ENCODE measurements at places on chromosomes 2 and 18.

DNA sequence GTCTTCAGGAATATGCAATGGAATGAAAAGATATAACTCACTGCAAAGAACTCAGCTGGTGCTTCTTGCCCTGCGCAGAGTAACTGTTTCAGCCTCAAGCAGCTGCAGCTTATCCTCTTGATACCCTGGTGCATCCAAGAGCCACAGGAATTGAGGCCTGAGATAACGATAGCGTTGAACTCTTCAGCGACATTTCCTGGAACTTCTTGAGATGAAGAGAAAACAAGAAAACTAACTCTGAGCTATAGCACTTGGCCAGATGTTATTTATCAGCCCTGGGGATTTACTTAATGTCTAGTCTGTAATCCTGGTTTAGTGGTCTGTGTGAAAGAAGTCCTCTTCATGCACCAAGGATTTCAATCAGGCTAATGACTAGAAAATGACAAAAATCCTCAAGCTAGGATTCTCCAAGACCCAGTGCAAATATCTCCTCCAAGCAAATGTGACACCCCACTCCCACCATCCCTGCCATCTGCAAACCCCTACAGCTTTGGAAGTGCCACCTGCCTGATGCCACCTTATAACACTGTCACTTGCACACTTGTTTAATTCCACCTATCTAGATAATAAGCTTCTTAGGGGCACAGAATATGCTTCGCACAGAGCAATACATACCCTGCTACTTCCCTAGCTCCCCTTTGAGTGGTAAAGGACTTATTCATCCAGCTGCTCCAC lies 40.6 kb downstream of the EHD3 start:
- DNase-seq, result no peak

- no peak for DNase-seq
Measured at GRCh38 chr2:70714141-70714905, 53.7 kb downstream of the ADD2 start.

DNA sequence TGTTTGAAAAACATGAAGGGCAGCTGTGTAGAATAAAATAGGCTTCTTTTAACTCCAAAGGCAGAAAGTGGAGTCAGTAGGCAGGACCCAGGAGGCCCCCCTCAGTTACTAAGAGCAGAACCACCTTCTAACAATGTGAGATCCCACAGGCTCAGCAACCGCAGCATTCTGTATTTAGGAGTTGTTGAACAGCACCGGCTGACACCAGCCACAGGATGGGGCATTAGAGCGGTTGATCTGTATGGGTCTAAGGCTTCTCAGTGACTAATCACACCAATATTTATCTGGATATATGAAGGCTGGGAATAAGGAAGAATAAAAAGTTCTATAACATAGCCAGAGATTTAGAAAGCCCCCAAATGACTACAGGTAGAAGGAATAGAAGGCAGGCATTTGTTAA lies 51.7 kb downstream of the MYO5B start:
- no peak for DNase-seq

GRCh38 chr2:43592443-43592842 lies 3.4 kb downstream of the THADA start:
- no peak for DNase-seq

DNA sequence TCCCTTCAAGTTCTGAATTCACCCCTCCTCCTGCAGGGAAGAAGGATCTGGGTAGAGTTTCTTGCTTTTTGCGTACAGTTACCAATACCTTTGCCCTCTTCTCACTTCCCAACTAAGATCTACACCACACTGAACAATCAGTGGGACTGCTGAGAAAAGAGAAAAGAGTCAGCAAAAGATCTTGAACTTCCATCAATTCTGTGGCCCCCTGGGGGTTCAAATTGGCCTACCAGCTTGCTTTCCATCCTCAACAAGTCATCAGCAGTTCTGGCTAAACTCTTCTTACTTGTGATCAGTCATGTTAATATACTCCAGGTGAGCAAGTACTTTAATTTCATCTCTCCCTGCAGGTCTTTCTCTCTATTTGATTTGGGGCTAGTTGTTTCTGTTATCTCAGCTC lies 739.3 kb upstream of the LRRTM4 start:
- DNase-seq, result no peak

DNA sequence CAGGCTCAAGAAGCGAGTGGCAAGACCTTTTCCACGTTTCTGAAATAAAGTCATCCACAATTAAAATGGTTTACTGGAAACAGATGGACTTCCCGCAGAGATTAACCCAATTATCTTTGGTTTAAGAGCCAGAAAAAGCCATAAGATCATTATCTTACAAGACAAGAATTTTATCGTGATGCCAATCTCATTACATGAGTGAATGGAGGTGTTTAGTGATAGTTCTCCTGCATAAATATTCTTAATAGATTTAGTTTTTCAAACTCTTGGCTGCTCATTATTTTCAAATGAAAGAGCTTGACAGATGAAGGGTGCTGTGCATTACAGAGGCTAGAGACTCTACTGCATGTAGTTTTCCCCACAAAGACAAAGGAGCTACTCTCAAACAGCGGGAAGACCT lies 1028.4 kb upstream of the PIK3C3 start:
- no peak for DNase-seq

DNA sequence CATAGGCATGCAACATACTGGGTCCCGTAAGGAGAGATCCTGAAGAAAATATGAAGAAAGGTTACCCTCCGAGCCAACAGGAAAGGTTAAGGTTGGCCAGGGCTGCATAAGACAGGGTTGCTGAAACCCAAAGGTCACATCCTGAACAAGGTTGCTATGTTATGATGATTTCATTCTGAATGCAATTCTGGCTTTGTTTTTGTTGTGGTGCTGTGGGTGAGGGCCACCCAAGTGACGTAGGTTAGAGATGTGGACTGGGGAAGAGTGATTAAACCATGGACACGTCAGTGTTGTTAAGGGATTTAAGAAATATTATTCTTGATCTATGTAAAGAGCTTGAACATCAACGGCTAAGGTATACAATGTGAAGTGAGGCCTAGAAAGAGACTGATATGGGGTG lies 60.0 kb downstream of the ZEB2 start:
- no peak for DNase-seq

GRCh38 chr2:18949871-18950270 lies 360.5 kb upstream of the NT5C1B start:
- no peak for DNase-seq

GRCh38 chr2:108449410-108450130 lies 564 bp downstream of the GCC2 start:
- DNase-seq, result no peak

DNA sequence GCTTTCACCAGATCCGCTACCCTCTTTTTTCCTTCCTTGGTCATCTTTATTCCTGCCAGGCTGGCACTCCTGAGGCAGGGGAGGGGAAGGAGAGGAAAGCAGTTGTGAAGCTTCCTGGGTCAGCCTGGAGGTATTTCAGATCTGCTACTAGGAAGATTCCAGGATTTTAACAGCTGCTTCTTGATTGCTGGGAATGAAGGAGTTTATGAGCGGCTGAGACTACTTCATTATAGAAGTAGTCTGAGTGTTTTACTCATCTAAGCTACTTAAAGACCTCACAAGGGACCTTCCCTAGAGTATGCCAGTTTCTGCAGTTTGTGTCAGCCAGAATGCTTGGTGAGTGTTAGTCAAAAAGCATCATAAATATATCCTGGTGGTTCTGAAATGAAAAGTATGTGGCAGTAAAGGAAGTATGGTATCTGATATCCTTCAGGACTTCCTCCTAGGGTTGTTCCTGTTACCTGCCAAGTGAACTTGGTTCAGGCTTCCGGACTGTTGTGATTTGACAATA lies 1.9 kb downstream of the TANC1 start:
- DNase-seq, result no peak

DNA sequence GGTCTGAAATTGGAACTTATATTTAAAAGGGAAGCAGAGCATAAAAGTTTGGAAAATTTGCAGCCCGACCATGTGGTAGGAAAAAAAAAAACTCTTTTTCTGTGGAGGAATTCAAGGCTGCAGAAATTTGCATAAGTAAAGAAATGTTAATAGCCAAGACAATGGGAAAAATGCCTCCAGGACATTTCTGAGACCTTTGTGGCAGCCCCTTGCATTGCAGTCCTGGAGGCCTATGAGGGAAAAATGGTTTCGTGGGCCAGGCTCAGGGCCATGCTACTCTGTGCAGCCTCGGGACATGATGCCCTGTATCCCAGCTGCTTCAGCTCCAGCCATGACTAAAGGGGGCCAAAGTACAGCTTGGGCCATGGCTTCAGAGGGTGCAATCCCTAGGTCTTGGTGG lies 71.9 kb upstream of the SLC16A14 start:
- DNase-seq, result no peak

DNA sequence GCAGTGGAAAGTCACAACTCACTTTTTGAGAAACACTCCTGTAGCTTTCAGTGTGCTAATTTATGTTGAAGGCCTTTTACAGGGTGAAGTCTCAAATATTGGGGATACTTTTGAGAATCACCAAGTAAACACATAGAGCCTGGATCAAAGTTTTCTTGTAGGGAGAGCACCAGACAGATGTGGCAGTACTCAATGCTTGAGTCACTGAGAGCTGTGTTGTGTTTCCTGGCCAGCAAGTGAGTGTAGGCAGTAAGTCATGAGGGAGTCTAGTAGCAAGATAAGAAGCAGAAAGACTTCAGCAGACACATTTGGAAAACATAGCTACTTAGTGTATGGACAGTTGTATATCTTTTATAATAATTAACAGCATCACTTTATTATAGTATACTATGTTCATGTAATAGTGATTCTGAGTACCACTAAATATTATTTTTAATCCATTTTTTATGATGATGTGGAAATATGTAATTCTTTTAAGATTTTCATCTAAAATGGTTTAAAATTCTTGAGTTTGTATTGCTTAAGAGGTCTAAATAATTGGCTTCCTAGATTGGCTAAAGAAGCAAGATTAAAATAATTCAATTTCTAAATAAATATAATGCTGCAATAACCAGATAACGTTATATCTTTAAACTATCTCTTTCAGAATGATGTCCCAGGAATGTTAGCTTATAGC lies 12.8 kb downstream of the PSMD1 start:
- DNase-seq, result no peak

- DNase-seq, result no peak
Measured at GRCh38 chr2:8544171-8544785, 137.6 kb upstream of the ID2 start.

DNA sequence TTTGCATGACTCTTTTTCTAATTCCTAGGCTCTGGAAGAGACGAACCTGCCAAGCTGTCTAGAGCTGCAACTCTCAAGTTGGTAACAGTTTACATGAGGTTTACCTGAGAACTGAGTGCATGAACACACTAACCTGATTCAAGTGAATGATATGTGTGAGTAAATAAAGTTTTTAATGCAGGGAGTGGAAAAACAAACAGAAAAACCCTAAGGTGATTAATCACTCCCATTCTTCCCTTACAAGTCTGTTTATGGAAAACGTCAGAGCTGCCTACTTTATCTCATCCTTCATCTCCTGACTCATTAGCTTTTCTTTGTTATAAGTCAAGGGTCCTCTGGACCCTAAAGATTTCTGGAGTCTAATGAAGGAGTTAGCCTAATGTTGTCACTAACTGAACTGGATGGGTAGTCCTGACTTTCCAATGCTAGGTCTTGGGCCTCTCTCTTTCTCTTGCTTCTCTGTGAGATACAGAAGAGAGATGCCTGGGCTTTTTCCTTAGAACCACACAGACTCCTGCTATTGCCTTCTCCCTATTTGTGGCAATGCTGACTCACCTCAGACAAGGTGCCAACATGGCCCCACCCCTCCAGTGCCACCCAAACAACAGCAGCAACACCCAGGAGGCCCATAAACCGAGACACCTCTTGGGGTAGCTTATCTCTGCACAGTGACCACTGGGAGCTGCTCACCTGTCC lies 952.4 kb downstream of the EPHA4 start:
- DNase-seq, result no peak

GRCh38 chr2:214395040-214395439 lies 15.8 kb upstream of the VWC2L start:
- DNase-seq, result no peak

DNA sequence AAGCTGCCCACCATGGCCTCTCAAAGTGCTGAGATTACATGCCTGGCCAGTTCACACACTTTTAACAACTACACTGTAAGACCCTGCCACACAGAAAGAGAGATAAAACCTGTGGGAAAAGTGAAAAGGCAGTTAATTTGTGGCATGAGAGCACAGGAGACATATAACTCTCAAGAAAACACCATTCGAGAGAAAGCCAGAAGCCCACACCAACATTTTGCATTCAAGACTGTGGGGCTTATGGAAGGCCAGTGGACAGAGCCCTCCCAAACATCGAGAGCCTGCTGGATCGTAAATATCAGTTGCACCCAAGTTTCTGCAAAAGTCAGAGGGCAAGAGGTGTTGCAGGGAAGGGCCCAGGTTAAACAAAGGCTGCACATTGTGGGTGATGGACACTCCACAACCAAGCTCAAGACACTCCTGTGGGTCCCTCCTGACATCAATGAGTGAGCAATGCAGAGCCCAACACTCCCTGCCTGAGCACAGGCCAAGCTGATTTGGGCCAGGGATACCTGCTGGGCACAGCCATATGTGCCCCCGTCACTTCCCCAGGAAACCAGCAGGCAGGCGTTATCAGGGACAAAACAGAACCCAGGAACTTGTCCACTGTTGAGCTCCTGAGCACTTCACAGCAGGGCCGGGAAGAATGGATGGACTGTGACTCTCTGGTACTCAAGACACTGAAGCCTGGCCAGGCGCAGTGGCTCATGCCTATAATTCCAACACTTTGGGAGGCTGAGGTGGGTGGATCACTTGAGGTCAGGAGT lies 114.4 kb downstream of the ZFP36L2 start:
- no peak for DNase-seq

GRCh38 chr2:160392201-160392600 lies 101.4 kb downstream of the RBMS1 start:
- no peak for DNase-seq

DNA sequence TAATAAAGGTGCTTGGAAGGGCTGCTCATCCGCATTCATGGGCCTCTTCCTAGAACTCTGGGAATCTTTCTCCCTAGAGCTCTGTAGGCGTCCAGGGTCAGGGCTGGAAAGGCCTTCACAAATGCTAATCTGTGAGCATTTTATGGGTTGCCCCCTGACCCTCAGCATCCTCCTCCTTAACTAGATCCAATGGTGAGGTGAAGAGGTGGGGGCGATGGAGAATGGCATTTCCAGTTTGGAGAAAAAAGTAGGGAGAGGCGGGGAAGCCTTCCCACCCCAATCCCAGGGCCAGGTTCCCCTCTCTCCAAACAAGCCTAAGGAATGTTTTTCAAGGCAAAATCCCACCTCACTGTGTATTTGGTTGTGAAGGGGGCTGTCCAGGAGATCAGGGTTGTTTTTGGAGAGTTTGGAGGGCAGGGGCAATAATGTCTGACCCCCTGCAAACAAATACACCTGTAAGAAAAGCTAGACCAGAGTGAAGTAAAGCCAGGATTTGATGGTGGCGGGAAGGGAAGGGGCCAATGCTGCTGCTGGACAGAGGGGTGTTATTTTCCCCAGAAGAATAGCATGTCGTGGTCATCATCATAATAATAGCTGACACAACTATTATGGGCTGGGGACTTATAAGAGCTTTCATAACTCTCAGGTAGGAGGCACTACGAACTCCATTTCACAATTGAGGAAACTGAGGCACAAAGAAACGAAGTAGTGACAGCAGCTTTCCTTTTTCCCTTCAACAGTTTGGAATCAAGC lies 1.4 kb upstream of the MYCN start:
- DNase-seq, result no peak

DNA sequence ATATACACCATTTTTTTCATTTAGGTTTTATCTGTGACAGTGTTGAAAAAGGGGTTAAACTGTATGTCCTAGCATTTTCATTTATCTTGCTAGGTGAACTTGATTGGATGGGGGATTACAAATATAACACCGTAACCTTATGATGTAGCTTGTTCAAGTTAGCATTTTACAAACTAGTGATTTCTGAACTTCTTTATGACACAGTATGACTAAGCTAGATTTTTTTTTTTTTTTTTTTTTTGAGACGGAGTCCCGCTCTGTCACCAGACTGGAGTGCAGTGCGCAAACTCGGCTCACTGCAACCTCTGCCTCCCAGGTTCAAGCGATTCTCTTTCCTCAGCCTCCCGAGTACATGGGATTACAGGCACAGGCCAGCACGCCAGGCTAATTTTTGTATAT lies 47.1 kb downstream of the KCMF1 start:
- no peak for DNase-seq

Measured in NCI-H187 (cell line).